ENCODE measurements at places on chromosomes 6 and 20. TPM values are rescaled to one million over a fixed set of nuclear protein-coding genes. Genes with fewer than 3 reads are reported as not detected.

MCM8 gene
- total RNA-seq = 33.3 TPM

KCNK16 gene
- not detected for total RNA-seq

DNA sequence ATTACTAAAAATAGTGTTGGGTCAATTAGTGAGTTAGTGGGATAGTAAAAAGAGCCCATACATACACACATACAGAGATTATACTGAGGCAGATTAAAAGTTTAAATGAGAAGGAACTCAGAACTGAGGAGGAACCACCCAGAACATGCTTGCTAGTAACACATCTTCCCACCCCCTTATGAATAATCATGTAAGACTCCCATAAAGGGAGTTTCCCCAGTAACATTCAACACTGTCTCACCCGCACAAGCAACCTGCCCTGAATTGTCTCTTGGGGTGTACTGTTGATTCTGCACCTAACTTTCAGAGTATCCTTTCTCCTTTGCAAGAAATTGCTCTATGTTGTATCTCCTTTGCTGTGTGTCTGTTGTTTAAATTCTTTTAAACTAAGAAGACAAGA is 11.1 kb upstream of the HLA-DQB2 start:
- 0 out of 2 replicates have a peak, but pooled peaks cover 4% of the 10 kb centered on the region for H3K36me3 ChIP-seq
- H3K4me1 ChIP-seq = no peaks in the 10 kb centered on the region
- no peak overlapping the region for H3K4me3 ChIP-seq

DNA sequence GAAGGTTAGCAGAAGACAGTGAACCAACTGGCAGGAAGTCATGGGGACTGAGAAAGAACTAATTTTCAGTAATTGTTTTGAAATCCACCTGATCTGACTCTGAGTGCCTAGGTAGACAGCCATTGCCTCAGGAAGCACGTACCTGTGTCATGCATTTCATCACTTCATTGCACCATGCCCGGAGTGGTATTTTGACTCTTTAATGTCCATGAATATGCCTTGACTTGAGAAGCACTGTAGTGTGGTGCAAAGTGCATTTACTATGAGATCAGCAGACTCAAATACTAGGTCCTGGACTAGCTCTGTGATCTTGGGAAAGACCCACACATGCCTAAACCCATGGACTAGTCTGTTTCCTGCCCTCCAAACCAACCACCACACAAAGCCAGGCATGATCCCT is 370.9 kb upstream of the MARCKS start:
- H3K27me3 ChIP-seq = no peaks in the 10 kb centered on the region
- DNase-seq = no peak
- H3K36me3 ChIP-seq = no peaks in the 10 kb centered on the region
- H3K27ac ChIP-seq = no peak overlapping the region
- no peak overlapping the region for H3K4me3 ChIP-seq

DNA sequence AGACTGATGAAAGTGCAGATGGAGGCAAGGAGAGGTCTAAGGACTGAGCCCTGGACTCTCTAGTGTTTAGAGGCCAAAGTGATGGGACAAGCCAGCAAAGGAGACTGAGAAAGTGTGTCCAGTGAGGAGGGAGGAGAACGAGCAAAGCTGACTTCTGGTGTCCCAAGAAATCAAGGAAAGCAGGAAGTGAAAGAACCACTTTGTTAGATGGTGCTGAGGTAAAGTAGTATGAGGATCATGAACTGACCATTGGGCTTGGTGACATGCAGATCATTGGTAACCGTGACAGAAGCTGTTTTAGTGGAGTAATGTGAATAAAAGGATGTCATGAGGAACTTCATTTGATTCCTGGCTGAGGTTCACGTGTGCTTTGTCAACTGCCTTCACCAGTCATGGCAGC is 108.4 kb downstream of the SLX4IP start:
- H3K27me3 ChIP-seq = no peaks in the 10 kb centered on the region
- H3K27ac ChIP-seq = no peak overlapping the region
- no peaks in the 10 kb centered on the region for H3K36me3 ChIP-seq
- DNase-seq = no peak

DNA sequence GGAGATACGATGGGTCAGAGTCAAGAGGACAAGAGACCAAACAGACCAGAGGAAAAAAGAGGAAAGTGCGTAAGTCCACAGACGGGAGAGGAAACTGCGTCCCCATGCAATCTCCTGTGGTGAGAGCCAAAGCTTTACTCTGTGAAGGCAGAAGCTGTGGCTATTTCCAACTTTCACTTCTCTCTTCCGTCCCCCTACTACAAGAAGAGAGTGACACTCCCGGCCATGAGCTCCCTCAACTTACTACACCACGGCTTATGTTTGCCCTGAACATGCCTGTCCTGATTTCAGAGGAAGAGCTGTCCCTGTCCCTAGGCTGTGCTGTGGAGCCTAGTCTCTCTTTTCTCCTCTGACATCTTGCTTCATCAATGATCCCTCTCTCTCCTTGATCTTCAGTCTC is 11.5 kb upstream of the SSR1 start:
- no peak overlapping the region for H3K27ac ChIP-seq
- H3K4me1 ChIP-seq = no peaks in the 10 kb centered on the region
- no peak overlapping the region for H3K4me3 ChIP-seq
- H3K36me3 ChIP-seq = no peaks in the 10 kb centered on the region
- H3K27me3 ChIP-seq = no peaks in the 10 kb centered on the region

All from H9 (cell line).